Gastrocnemius medialis (tissue), 4 donors: ENCODE measurements at places on chromosomes 1 and 21. TPM values are rescaled to one million over a fixed set of nuclear protein-coding genes. Genes with fewer than 3 reads are reported as not detected.

DNA sequence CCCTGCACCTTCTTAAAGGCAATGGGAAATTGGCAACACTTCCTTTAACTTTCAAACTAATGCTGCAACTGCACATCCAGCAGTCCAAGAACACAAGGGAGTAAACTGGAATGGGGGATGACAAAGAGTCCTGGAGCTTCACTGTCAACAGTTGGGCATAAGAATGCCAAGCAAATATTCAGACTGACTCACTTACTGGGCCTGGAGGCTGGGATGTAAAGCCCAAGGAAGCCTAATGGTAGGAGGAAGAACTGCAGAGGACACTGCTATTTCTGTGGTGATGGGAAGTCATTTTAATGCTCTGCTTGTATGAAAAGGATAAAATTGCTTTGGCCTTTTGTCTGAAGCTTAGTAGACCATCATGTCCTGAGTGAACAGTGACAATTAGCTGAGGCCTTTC is 15.7 kb upstream of the DMRTA2 start:
- no peaks in the 10 kb centered on the region for H3K27me3 ChIP-seq
- H3K4me3 ChIP-seq: no peak overlapping the region
- DNase-seq: no peak

DNA sequence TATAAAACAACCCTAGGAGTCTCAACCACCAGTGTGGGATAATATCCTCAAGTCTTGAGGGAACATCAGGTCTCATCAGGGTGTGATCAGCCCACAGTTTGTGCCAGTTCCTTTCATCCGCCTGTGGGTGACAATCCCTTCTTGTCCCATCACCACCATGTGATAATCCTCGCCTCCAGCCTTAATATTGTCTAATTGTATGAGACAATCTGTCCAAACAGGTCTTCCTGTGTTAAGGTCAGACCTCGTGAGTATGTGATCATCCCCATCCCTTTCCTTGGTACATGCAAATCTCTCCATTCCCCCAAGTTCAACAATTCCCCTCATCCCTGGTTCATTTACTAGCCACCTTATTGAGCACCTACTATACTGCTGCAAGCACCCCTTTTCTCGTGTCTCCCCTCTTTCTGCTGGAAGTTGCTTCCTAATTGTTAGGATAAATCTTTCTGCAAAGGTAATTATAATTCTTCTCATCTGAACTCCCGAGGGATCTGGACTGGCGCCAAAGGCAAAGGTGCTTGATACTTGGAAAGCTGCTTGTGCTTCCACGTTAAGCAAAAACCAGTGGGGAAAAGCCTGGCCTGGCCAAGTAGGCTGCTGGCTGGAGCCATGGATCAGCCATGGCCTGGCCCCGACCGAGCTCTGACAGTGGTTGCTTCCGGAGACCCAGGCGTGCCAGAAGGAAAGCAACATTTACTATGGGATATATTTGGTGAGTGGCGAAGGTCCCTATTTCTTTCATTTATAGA is 92.5 kb downstream of the RNF220 start:
- H3K4me1 ChIP-seq: no peaks in the 10 kb centered on the region
- H3K4me3 ChIP-seq: no peak overlapping the region
- no peak for DNase-seq
- peaks cover 4% of the 10 kb centered on the region for H3K27me3 ChIP-seq

DNA sequence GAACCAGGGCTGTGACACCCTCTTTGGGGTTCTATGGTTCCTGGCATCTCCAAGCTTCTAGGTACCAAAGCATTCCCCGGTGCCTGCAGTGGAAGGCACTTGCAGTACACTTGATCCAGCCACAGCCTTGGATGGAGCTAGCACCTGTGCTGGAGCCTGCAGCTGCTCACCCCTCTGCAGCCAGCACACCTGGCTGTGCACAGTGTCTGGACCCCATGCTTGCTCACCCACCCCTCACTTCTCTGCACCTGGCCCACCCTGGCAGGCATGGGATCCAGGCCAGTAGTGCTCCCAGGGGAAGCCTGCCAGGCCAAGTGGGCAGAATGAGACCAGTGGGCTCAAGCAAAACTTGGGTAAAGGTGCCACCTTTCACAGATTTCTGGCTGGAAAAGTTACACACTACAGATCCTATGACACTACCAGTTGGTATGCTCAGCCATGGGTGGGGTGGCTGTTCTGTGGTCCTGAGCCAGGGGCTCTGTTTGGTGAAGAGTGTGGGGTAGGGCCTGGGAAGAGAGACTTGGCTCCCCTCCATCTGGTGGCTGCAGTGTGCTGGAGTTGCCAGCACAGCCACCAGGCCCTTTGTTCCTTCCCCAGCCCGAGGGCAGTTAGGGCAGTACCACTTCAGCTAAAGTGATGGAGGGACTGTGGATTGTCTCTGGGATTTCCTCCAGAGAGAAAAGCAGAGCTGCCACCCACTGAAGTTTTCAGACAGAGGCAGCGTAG is 157.8 kb upstream of the LRRC7 start:
- no peaks in the 10 kb centered on the region for H3K36me3 ChIP-seq
- no peaks in the 10 kb centered on the region for H3K27me3 ChIP-seq
- H3K4me3 ChIP-seq: no peak overlapping the region
- no peak for DNase-seq
- peaks cover 4% of the 10 kb centered on the region for H3K4me1 ChIP-seq

Gene GBP3
- total RNA-seq: 6.6 TPM

Gene KRTAP26-1
- not detected for total RNA-seq

Gene CYP4A11
- 0.91 TPM for total RNA-seq

Gene LDLRAD1
- total RNA-seq: not detected
